ENCODE measurements at places on chromosomes 12 and 14.

GRCh38 chr12:67442896-67443295 lies 173.7 kb downstream of the CAND1 start:
- no peak for DNase-seq

DNA sequence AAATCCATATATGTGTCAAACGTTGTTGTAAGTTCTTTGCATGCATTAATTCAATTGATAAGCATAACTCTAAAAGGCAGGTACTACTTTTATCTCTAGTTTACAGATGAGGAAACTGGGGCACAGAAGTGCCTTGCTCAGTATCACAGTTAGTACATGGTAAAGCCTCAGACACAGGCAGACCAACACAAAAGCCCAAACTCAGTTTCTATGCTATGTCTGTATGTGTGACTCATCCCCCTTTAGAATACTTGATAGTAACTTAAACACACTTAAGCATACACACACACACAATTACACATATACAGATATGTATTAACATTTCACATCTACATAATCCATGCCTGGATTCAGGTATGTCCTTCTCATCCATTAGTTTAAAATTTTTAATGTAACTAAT lies 88.0 kb downstream of the EPS8 start:
- DNase-seq: no peak

GRCh38 chr14:79295385-79295784 lies 915.9 kb downstream of the DIO2 start:
- no peak for DNase-seq

GRCh38 chr14:49427117-49427516 lies 159.1 kb downstream of the RPS29 start:
- no peak for DNase-seq

- no peak for DNase-seq
These were observed 117.3 kb upstream of the OVCH1 start for GRCh38 chr12:29614694-29615325.

DNA sequence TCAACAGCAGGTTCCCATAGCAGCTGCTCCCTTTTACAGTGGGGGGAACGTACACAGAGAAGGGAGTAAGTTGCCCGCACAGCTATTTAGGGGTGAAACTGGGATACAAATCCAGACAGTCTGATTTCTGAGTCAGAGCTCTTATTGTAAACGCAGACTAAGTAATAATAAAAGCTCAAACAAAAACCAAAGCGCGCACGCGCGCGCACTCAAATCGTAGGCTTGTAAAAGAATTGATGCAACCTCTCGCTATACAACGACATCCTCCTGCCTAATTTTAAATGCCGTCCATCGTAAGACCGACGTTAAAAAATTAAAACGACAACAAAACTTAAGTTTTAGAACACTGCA lies 747 bp upstream of the DACT1 start:
- DNase-seq: peak; percentile 38

DNA sequence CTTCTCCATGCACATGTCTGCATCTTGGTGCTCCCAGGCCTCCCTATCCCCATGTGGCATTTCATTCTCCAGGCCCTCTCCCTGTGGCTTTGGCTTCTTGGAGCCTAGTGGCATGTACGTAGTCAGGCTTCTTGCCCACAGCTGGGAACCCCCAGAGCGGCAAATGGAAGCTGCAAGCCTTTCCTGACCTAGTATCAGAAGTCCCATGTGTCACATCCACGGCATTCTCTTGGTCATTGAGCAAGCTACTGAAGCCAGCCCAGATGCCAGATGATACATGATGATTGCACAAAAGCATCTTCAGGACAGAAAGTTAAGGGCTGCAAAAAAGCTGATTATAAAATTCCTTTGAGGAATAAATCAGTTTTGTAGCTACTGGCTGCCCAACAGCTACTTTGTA lies 154.9 kb downstream of the PELI2 start:
- no peak for DNase-seq

DNA sequence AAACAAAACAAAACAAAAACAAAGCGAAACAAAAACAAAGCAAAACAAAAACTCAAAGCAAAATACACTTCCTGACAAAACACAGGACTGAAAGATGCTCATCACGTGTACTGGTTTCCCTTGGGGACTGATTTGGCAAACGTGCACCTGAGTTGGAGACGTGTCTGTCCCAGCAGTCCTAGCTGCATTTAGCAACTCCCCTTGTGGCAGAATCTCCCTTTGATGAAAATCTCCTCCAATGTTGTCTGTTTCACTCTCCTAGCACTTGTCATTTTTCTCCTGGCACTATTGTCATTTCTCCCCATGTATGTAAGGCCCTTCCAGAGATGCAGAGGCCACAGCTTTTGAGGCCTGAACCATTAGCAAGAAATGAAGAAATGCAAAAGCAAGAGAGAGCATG lies 6.8 kb upstream of the SLC24A4 start:
- no peak for DNase-seq

- no peak for DNase-seq
These were observed 415.4 kb downstream of the ZFP36L1 start for GRCh38 chr14:68377459-68377858.

DNA sequence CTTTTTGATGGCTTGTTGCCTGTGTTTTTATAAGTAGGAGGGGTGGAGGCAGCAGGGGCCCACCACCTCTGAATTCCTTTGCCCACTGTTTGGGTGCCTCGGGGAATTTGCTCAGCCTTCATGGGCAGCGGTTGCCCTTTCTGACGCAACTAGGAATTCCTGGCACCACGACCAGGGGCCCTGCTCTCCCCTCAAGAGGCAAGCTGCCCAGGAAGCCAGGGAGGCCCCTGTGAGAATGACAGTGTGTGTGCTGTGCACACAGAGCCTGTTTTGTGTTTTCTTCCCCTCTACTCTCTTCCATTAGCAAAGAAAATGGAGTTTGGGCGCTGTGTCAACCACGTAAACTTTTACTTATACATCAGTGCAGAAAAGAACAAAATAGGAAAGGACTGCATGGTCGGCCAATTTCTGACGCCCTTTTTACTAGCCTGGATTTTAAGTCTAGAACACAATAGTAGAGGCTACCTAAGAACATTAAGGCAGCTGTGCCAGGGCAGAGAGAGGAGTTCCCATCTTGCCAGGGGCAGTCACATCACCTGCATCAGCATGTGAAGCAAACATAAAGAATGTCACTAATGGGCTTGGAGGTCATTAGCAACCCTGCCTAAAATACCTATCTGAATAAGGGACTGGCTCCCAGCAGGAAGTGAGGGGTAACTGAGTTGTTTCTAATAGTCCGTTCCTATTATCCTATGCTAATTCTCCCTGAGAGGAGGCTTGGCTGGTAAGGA lies 17.9 kb upstream of the PTGR2 start:
- DNase-seq: no peak

DNA sequence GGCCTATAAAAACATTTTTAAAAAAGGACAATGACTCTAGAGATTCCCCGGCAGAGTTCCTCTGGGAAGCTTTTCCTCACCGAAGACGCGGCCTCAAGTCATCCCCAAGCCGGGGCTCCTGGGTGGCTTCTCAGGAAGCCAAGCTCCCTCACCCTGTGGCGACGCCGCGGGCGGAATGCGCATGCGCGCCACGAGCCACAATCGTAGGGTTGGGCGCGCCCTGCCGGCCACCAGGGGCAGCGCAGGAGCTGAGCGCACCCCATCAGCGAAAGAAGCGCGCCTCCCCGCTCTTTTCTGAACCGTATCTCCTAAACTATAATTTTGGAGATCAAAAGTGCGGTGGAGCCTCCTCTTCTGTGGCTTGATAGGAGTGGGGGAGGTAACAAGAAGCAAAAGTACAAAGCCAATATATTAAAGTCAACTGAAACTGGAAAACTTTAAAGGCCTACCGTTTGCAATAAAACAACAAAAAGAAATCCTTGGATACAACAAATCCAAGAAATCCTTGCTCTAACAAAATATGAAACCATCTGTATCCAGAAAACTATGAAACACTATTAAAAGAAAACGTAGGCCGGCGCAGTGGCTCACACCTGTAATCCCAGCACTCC lies 17.4 kb upstream of the CHFR start:
- DNase-seq: peak; percentile 85

GRCh38 chr12:130827432-130827831 lies 11.6 kb downstream of the STX2 start:
- no peak for DNase-seq

DNA sequence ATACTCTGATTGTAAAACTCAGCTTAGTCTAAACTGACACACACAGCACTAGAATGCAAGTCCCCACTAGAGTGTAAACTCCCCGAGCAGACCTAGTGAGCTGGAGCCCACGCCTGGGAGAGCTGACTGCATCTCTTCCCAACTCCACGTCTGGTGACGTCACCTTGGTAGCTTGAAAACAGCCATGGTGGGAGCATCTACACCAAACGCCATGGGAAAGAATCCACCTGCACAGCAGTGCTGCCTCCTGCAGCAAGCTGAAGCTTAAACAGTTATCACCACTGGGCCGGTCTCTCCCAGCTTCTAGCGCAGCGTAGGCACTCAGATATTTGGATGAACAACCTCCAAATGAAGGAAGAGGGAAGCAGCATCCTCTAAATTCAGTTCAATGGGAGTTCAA lies 4.3 kb upstream of the PAPLN start:
- DNase-seq: no peak

DNA sequence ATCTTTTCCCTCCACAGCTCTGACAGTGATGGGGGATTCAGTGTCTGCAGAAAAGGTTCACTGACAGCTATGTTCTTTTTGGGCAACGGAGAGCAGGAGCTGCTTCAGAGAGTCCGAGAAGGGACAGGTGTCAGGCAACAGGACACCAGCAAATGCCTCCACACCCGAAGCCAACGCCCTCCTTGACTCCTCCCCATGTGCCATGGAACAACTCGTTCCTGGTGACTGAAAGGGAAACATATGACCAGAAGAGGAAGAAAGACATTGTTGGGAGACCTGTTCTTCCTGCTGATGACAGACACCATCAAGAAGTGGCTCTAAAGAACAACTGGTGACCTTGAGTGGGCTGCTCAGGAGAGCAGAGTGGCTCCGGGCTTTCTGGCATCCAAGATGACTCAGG lies 172.3 kb upstream of the NOS1 start:
- DNase-seq: no peak

- DNase-seq: no peak
These were observed 115.5 kb downstream of the DHRS2 start for GRCh38 chr14:23751616-23752015.

- DNase-seq: no peak
These were observed 37.3 kb downstream of the RFLNA start for GRCh38 chr12:124332058-124332672.

GRCh38 chr14:66746316-66747006 lies 238.5 kb downstream of the GPHN start:
- no peak for DNase-seq

- no peak for DNase-seq
These were observed 290.3 kb downstream of the SOX5 start for GRCh38 chr12:23659131-23659530.

- peak; percentile 71 for DNase-seq
These were observed 8.8 kb upstream of the GNPTAB start for GRCh38 chr12:101839324-101840283.

GRCh38 chr12:106681210-106681609 lies 93.3 kb upstream of the RIC8B start:
- no peak for DNase-seq

DNA sequence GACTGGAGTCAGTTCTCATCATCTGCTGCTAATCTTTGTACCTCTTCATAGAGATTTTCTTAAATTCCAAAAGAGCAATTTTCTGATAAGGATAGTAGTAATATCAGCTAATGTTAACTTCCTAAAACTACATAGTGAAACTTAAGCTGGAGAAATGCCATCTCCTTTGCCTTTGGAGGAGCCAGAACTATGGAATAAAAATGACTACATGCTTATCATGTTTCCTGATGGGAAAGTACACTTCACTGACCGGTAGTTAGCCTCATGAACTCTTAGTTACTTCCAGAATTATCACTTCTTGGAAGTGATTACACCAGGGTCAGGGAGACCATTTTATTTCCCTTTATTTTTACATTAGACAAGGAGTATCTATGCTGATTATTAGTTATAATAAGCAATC lies 1222.1 kb upstream of the TMEM132C start:
- no peak for DNase-seq

GRCh38 chr12:75727577-75727976 lies 216.2 kb upstream of the KRR1 start:
- DNase-seq: no peak

DNA sequence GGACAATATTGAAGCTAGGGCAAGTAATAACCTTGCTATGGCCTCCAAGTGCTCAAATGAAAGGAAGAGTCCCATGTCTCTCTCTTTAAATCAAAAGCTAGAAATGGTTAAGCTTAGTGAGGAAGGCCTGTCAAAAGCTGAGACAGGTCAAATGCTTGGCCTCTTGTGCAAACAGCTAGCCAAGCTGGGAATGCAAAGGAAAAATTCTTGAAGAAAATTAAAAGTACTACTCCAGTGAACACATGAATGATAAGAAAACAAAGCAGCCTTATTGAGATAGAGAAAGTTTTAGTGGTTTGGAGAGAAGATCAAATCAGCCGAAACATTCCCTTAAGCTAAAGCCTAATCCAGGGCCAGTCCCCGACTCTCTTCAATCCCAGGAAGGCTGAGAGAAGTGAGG lies 84.1 kb upstream of the PLEKHA5 start:
- DNase-seq: no peak

GRCh38 chr12:72264548-72265175 lies 7.5 kb upstream of the TRHDE start:
- no peak for DNase-seq
